ENCODE measurements at places on chromosomes 11 and 22. TPM values are rescaled to one million over a fixed set of nuclear protein-coding genes. Genes with fewer than 3 reads are reported as not detected.

Gene ST14
- 174 TPM for total RNA-seq

- DNase-seq = no peak
These were observed 21.8 kb upstream of the SLC22A24 start for GRCh38 chr11:63165706-63166310.

DNA sequence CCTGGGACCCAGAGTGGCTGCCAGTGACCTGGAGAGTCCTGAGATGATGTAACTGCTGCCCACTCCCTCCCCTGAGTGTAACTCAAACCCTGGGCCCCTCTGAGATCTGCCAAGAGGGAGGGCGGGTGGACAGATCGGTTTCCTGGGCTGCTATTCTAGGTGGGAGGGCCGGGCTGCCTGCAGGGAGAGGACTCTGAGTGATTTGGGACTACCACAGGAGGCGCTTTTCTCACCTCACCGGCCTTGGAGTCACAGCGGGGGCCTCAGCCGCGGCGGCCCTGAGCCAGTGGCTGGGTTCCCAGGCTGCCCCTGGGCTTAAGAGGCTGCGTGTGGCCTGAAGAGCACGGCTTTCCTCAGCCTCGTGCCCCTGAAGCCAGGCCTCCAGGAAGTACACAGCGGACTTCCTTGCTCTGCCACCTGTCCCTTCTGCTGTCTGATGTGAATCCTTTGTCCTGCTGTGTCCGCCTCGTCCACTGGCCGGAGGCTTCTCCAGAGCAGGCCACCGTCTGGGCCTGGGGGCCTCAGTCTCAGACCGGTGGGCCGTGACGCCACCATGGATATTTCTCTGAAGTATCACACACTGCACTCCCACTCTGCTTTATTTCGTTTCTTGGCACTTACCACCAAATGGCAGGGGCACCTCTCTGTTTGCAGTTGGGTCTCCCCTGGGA, 11.5 kb downstream of the RELT start:
- no peak for DNase-seq

DNA sequence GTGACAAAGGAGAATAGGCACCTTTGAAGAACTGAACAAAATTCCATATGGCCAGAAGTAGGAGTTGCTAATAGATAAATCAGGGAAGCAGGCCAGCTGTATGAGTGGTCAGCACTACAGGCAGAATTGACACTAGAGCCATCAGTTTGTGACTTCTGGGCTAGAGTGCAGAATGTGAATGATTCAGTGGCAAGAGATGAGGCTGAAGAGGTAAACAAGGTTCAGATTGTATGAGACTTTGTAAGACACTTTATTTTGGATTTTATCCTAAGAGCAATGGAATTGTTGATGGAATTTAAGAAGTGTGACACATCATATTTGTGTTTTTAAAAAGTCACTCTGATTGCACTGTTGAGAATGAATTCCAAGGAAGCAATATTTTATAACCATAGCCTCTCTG, 12.9 kb downstream of the BIRC3 start:
- no peak for DNase-seq

DNA sequence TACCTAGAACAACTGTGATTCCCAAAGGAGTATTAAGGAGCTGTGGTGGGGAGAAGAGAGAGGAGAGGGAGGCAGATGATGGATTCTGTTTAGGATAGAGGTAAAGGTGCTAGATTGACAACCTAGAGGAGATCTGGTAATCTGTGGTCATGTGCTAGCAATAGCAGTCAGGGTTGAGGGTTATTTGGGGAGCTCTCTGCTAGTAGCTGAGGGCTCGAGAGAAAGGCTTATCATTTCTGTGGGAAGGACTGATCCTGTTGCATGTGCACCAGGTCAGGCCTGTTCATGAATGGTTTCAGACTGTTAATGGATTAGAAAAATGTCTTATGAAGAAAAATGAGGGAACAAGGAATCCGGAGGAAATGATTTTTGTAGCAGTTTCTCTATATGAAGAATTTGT, 63.2 kb downstream of the MTMR3 start:
- DNase-seq = no peak

DNA sequence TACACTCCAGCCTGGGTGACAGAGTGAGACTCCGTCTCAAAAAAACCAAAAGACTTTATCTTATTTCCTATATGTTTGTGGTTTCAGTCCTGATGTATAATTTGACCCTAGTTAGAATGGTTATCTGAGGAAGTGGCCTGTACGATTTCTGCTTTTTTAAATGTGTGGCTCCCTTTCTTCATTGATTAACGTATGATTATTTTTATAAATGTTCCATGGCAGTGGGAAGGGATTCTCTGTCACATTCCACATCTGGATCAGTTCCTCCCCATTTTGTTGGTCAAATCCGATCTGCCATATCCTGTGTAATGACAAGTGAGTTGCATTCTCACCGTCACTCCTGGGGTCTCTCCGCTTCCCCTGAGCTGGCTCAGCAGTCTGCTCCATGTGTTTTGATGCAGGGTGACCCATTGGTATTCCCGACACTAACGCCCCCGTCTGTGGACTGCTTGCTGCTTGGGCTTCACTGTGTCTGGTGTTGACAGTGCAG, 20.3 kb downstream of the NEAT1 start:
- no peak for DNase-seq

Gene ACP2
- 23.5 TPM for total RNA-seq

- no peak for DNase-seq
These were observed 201.9 kb upstream of the UBASH3B start for GRCh38 chr11:122453586-122453985.

DNA sequence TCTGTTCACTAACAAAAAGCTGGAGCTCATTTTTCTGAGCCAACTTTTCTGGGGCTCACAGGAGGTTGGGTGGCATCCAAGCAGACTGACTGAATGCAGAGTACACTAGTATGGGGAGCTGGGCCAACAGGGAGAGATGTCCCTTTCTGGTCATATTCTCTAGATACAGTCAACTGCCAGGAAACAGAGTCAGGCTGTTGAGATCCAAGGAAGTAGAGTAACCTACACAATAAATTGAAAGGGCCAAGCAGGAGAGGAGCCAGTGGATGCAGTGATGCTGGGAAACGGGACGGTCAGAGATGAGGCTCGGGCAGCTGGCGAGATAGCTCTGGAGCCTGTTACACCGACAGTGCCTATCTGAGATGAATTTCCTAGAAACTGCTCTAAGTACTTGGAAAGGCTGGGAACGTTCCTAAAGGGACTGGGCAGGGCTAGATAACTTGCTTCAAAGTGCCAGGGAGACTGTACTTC, 71.1 kb downstream of the LARGE2 start:
- DNase-seq = no peak
